Stimulated activated CD4-positive, alpha-beta T cell treated with anti-CD3 and anti-CD28 coated beads, Interleukin-1b, Interleukin-23, amount 100 ng/mL, for 1 hour (primary cell): ENCODE measurements at places on chromosomes 12 and 14.

GRCh38 chr14:60622917-60623257 is 26.4 kb downstream of the SIX1 start:
- DNase-seq: no peak

DNA sequence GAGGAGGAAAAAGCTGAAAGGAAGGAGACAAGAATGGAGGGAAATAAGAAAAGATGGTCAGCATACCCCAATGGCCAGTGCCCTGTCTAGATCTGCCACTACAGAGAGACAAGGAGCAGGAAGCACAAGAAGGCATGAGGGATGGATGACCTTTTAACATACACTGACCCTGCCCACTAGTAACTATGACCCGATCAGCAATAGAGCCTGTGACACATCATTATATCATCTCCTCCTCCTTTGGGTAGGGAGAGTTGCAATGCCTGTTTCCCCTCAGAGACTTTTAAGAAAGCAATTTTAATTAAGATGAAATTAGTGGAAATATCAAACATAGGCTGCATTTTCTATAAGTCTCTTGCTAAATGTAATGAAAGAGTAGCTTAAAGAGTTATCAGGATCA is 4.7 kb upstream of the SLC2A13 start:
- DNase-seq: no peak

DNA sequence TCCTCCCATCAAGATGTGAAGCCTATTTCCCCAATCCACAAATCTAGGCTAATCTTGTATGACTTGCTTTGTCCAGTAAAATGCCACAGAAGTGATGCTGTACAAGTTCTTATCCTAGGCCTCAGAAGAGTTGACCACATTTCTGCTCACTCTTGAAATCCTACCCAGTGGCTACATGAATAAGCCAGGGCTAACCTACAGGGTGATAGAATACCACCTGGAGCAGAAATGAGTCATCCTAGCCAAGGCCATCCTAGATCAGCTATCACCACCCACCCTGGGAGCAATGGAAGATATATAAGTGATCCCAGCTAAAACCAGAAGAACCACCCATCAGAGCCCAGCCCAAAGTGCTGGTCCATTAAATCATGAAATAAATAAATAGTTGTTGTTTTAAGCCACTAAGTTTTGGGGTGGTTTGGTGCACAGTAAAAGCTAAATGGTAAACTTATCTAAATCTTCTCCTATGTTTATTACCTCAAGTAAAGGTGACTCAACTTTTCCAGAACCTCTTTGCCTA is 105.1 kb downstream of the RPS29 start:
- DNase-seq: no peak

- DNase-seq: no peak
Observed at GRCh38 chr14:64200170-64200569, 94.0 kb downstream of the ESR2 start.

GRCh38 chr12:110444455-110444854 is 5.7 kb downstream of the ARPC3 start:
- DNase-seq: no peak

DNA sequence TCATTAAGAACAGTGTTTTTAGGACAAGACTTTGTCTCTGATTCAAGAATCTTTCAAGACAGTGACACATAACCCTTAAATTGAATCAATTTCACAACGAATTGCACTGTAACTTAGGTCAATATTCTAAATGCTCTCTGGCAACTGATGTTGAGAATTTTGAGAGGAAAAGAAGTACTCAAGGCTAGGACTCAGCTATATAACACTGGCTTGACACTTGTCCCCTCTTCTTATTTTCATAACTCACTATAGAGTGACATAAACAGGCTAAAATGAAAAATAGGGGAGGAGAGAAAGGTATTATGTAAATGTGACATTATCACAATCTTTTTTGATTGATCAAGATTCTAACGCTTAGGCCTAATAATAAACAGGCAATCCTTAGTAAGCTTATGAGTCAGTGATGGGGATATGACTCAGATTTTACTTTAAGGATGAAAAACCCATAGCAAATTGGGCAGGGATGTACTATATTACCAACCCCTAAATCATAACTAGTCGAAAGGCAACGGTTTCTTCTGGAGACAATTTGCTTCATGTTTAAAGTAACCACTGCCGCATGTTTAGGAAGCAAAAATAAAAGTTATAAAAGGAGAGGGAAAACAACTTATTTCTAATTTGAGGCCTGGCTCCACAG is 10.9 kb downstream of the BTG1 start:
- DNase-seq: no peak

DNA sequence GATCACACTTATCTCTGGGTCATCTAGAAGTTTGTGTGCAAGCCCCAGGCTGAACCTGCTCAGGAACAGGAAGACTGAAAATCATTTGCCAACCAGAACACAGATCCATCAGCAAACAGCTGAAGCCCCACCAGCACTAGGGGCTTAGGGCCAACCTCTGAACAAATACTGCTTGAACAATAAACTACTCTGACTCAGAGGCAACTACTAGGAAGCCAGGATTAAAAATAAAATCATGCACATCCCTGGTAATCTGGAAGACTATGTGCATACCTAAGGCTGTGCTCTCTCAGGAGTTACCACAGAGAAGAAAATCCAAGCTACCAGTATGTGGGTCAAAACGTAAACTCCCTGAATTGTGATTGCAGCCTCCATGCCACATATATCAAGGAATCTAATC is 15.9 kb downstream of the GALNT8 start:
- DNase-seq: no peak

DNA sequence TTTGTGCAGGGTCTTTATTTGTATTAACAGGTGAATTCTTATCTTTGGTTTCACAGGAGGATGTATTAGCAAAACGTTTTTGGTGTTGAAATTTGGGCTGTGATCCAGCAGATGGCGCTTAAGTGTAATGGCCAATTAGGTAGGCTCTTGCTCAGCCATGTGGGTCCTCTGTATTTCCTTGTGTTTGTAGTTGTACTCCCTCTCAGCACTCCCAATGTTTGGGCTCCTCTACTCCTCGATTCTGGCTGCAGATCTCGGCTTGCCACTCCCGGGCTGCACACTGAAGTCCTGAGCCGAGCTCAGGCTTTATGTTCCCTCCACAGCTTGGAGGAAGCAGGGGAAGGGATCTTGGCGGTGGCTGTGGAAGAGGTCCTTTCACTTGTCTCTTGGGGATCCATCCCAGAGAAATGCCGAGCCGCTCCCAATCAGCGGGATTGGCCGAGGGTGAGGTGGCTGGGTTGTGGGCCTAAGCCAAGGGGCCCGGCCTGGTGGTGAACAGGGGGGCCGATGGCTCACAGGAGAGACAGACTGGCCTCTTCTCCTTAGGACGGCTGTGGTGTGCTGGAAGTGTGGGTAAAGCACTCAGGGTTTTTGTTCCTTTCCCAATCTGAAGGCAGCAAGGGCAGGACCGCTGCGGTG is 133.7 kb downstream of the AEBP2 start:
- DNase-seq: no peak

GRCh38 chr14:73842851-73843250 is 8.8 kb upstream of the PTGR2 start:
- DNase-seq: no peak

GRCh38 chr12:66963901-66964300 is 285.0 kb upstream of the GRIP1 start:
- no peak for DNase-seq

- no peak for DNase-seq
Observed at GRCh38 chr14:44770201-44770600, 191.5 kb downstream of the KLHL28 start.

DNA sequence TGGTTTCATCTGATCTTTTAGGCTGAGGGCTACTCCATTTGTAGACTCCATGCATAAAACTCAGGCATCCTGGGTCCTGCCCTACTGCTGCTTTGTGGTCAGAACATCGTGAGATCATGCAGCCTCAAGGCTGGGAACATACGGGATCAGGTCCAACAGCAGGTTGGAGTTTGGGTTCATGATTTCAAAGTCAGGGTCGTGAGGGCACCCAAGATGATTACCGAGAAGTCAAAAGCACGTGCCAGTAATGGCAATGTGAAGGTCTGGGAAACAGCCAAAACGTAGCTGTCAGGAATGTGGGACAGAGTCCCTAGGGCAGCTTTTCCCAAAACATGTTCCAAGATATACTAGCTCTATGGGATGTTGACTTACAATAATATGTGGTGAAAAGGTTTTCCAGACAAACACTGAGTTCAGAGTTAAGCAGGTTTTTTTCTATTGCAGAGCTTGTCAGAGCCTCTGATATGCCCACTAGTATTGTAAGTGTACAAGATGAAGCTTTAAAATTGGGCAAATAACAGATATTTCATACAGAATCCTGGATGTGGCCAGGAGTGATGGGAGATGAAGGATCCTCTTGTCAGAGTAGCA is 130.3 kb upstream of the DNM1L start:
- no peak for DNase-seq

GRCh38 chr14:22886500-22887259 is 3.7 kb downstream of the REM2 start:
- peak; percentile 44 for DNase-seq
